ENCODE measurements at places on chromosomes 13 and 19. TPM values are rescaled to one million over a fixed set of nuclear protein-coding genes. Genes with fewer than 3 reads are reported as not detected.

GRCh38 chr19:6481541-6482342 is at the start of gene DENND1C:
Gene DENND1C, minus strand, starts transcription at chr19:6481787. Its CDS starts 92 bp downstream, at chr19:6481695.
- no peaks in the 10 kb centered on the region for H3K36me3 ChIP-seq
- H3K27me3 ChIP-seq, result peaks cover 4% of the 10 kb centered on the region
- H3K4me3 ChIP-seq, result peak within 1 kb of the TSS; percentile 23
- H3K4me1 ChIP-seq, result peaks cover 5% of the 10 kb centered on the region

GRCh38 chr19:28445826-28446225 is 767.1 kb downstream of the UQCRFS1 start:
- no peak overlapping the region for H3K27ac ChIP-seq
- no peaks in the 10 kb centered on the region for H3K36me3 ChIP-seq
- H3K27me3 ChIP-seq, result no peaks in the 10 kb centered on the region
- no peaks in the 10 kb centered on the region for H3K4me1 ChIP-seq
- DNase-seq, result no peak

- no peaks in the 10 kb centered on the region for H3K27me3 ChIP-seq
- no peak overlapping the region for H3K27ac ChIP-seq
- H3K4me1 ChIP-seq, result no peaks in the 10 kb centered on the region
- H3K4me3 ChIP-seq, result no peak overlapping the region
- no peaks in the 10 kb centered on the region for H3K36me3 ChIP-seq
- DNase-seq, result no peak
Measured at GRCh38 chr13:94947392-94947791, 235.0 kb upstream of the SOX21 start.

DNA sequence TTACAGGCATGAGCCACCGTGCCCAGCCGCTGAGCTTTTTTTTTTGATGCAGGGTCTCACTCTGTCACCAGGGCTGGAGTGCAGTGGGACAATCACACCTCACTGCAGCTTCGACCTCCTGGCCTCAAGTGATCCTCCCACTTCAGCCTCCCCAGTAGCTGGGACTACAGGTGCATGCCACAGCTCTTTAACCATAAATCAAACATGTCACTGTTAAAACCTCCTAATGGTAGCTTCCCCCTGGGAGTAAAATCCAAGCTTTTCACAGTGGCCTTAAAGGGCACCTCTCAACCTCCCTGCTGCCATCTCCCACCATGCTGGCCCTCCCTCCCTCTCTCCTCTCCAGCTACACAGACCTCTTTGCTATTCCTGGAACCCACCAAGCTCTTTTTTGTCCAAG is 2.0 kb upstream of the GNG14 start:
- H3K4me3 ChIP-seq, result no peak overlapping the region
- no peak for DNase-seq
- H3K4me1 ChIP-seq, result peaks cover 2% of the 10 kb centered on the region
- no peaks in the 10 kb centered on the region for H3K27me3 ChIP-seq
- no peaks in the 10 kb centered on the region for H3K36me3 ChIP-seq
- no peak overlapping the region for H3K27ac ChIP-seq

DNA sequence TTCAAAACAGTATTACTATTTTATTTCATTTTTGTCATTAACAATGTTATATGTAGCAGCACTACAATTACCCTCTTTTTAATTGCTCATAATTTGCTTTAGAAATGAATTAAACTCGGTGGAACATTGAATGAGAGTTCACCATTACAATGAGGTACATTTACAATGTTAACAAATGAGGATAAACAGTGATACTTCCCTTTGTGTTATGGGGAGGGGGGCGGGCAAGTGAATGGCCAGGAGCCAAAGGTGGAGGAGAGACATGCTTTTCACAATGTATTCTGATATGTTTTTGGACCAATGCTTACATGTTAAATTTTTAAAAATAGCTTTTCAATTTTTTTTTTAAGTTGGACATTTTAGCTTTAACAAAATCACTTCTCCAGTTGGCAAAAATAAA is 34.2 kb downstream of the NALCN start:
- H3K4me1 ChIP-seq, result no peaks in the 10 kb centered on the region
- no peaks in the 10 kb centered on the region for H3K27me3 ChIP-seq
- H3K27ac ChIP-seq, result no peak overlapping the region
- no peak for DNase-seq

DNA sequence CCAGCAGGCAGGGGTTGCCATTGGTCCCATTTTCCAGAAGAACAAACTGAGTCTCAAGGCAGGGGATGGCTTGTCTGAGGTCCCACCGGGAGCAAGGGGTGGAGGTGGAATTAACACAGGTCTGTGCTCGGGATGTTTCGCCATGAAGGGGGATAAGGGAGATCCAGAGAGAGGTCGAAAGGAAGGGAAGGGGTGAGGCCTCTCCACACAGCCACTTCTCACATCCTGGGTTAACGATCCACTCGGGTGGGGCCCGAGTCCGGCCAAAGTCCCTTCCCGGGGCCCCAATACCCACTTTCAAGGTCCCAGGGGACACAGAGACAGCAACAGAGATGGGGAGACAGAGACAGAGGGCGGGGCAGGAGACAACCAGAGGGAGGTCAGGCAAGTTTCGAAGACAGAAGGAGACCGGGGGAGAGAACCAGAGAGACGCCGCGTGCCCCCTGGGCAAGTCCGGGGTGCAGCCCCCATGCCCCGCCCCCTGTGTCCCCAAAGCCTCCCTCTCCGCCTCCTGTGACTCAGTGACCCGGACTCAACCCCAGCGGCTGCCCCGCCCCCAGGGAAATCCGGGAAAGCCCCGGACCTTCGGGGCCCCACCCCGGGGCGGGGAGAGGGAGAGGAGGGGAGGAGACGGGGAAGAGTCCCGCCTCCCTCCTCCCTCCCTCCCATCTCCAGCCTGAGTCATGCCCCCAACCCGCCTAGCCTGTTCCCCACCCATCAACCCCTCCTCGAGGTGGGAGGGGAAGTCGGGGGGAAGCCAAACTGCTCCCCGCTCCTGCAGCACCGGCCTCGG is 1.4 kb upstream of the BCL3 start:
- no peaks in the 10 kb centered on the region for H3K36me3 ChIP-seq
- peaks cover 75% of the 10 kb centered on the region for H3K4me1 ChIP-seq
- H3K4me3 ChIP-seq, result peak overlapping the region; percentile 63
- peak; percentile 99 for DNase-seq

DNA sequence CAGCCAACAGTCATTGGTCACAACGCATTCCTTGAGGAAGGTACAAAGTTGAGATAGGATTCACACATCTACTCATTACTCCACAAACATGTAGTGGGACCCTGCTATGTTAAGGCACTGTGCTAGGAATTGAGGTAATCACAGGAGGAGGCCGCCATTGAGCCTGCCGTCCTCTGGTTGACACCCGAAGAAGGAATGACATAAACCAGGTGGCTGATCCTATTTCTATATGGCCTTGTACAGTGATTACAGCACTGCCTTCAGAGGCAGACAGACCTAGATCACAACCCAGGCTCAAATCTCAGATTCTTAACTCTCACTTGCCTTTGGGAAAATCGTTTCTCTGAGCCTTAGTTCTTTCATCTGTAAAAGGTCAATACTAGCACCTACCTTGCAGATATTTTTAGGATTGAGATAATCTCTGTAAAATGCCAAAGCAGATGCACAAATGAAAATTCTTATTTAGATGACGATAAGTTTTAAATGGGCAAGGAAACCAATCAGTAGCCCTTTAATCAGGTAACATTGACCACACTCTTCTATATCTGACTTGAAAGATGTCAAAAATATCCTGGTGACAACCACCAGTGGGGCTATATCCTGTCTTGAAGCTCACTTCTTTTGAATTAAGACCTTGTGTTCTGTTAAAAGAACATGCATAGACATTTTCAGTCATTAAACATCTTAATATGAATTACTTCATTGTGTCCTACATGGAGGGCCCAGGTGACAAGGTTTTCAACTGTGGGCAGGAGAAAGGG is 251.6 kb downstream of the KCTD12 start:
- DNase-seq, result no peak
- H3K36me3 ChIP-seq, result no peaks in the 10 kb centered on the region
- no peaks in the 10 kb centered on the region for H3K27me3 ChIP-seq
- H3K4me1 ChIP-seq, result peaks cover 10% of the 10 kb centered on the region

GRCh38 chr13:111886217-111886945 is 180.6 kb upstream of the SOX1 start:
- H3K4me3 ChIP-seq, result no peak overlapping the region
- no peaks in the 10 kb centered on the region for H3K27me3 ChIP-seq
- DNase-seq, result no peak
- H3K4me1 ChIP-seq, result no peaks in the 10 kb centered on the region

GRCh38 chr13:113860665-113861432 is 3.0 kb downstream of the GAS6 start:
- peak overlapping the region; percentile 95 for H3K27ac ChIP-seq
- H3K27me3 ChIP-seq, result no peaks in the 10 kb centered on the region
- H3K4me3 ChIP-seq, result peak overlapping the region; percentile 63
- H3K4me1 ChIP-seq, result peaks cover 65% of the 10 kb centered on the region

Gene SLC17A7
- total RNA-seq, result 0.74 TPM

Gene NPHS1
- not detected for total RNA-seq

Gene SIGLEC10
- 3.7 TPM for total RNA-seq

Gene S1PR5
- total RNA-seq, result 36.6 TPM

Gene TMEM86B
- 2.9 TPM for total RNA-seq

Gene KRTDAP
- total RNA-seq, result 687 TPM

Gene ZNF442
- 2.2 TPM for total RNA-seq

Gene IGSF23
- not detected for total RNA-seq
